ENCODE measurements at places on chromosomes 12 and 14.

DNA sequence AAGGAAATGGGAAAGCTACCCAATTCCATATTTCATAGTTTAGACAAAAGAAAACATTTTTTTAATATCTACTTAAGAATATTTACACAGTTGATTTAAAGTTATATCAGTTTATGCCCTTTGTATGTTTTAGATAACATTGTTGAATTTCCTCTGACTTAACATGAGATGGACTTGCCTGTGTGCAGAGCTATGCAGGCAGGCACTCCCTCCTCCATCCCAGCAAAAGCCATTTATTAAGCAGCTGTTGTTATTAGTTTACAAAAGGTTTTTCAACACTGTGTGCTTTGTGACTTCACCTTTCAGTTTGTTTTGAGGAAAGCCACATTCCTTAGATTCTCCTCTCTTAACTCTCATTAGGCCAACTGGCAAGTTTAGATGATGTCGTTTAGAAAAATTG, 337.5 kb upstream of the PDE3A start:
- no peak for DNase-seq

- DNase-seq, result peak; percentile 4
Measured at GRCh38 chr12:94150240-94151121, 2.1 kb downstream of the PLXNC1 start.

GRCh38 chr14:61632401-61632800, 62.9 kb upstream of the HIF1A start:
- no peak for DNase-seq

DNA sequence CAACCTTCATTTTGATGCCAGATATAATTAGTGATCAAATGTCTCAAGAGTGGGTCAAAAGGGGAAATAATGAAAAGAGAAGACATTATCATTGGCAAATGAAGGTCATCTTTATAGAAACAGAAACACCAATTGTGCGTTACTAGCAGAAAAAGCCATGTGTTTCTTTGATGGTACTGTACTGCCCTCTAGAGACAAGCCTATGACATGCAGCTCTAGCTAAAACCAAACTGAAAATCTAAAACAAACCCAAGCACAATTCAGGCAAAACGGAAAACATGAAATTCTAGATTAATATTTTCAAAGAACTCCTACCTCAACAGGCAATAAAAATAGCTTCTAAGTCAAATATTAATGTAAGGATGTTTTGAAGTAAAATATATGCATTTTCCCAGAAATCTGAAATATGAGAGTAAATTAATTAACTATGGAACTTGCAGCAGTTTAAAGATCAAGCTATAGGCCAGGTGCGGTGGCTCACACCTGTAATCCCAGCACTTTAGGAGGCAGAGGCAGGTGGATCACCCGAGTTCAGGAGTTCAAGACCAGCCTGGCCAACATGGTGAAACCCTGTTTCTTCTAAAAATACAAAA, 115.4 kb downstream of the KLHL28 start:
- DNase-seq, result peak; percentile 30

- DNase-seq, result no peak
Measured at GRCh38 chr14:64126548-64126947, 167.6 kb downstream of the ESR2 start.

DNA sequence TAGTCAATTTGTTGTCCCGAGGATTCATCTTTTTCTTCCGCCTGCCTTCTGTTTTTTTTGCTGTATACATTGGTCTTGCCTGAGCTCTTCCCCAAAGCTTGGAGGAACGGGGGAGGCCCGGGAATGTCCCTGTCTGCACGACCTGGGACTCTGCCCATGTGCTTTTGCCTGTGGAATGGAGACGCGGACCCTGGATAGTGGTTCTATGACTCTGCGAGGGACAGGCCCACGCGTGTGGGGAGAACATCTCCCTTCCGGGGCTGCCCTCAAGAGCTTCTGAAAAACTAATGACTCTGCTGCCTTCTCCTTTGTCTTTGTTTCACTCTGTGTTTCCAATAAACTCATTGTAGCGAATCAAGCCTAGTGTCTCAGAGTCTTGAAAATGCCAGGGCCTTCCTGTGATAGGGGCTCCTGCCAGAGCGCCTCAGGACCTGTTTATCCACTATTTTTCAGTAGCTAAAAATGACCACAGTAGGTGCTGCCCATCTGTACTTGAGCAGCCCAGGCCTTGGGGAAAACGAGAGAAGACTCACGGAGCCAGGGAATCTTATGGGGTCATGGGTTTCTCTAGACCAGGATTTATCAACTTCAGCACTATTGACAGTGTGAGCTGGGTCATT, 12.3 kb downstream of the KRT83 start:
- no peak for DNase-seq

- DNase-seq, result peak; percentile 54
Measured at GRCh38 chr12:132356691-132357622, 27.6 kb upstream of the GALNT9 start.

GRCh38 chr12:107568718-107569117, 116.9 kb upstream of the PWP1 start:
- no peak for DNase-seq

DNA sequence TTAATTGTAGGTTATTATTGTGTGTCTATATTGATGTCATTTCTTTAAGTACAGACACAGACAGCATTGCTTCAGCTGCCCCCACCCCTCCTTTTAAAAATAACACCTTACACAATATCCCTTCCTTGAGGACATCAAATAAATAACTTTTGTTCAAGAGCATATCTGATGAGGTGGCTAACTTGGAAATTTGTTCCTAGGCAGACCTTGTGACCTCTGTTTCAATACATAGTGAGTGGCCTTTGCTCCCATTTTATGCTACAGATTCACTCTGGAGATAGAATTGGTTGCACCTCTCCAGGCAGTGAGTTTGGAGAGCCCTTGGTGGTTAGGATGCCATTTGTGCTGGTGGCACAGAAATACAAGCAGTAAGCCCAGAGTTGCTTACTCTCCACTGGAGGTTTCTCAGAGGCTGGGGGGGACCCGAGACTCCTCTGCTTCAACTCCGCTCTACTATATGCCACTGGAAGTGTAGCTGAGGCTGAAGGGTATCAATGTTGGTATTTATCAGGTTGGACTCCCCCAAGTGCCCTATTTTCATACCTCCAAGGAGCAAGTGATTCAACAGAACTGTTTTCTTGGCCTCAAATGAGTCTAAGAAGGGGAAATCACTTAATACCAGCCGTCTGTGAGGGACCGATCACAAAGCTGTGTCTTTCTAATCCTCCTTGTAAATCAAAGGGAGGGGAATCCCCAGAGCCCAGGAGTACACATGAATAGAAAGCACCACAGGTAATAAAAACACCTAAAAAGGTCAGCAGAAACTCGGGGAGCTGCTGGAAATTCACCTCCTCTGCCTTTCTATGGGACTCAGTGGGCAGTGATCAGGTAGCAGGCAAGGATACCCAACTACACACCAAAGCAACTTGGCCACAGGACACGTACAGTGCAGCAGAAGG, 463.1 kb downstream of the RAD51B start:
- no peak for DNase-seq

DNA sequence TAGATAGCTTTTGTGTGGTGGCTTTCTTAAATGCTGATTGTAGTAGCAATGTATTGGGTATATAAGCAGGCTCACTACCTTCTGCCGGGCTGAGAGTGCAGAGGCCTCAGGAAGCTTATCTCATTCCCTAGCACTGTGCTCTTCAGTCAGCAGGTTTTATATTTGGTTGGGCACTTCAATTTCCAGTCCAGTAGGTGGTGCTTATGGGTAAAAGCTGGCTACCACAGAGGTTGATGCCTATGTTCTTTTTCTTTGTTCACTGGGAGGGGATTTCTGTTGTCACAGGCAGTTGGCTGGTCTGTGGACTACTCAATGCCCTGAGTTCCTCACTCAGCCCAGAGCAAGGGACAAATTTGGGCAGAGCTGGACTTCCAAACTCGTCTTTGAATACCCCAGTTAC, 43.0 kb upstream of the GLIPR1 start:
- no peak for DNase-seq

- DNase-seq, result no peak
Measured at GRCh38 chr12:5784462-5785130, 160.5 kb downstream of the ANO2 start.

- DNase-seq, result no peak
Measured at GRCh38 chr12:17511369-17511768, 578.6 kb downstream of the RERGL start.

DNA sequence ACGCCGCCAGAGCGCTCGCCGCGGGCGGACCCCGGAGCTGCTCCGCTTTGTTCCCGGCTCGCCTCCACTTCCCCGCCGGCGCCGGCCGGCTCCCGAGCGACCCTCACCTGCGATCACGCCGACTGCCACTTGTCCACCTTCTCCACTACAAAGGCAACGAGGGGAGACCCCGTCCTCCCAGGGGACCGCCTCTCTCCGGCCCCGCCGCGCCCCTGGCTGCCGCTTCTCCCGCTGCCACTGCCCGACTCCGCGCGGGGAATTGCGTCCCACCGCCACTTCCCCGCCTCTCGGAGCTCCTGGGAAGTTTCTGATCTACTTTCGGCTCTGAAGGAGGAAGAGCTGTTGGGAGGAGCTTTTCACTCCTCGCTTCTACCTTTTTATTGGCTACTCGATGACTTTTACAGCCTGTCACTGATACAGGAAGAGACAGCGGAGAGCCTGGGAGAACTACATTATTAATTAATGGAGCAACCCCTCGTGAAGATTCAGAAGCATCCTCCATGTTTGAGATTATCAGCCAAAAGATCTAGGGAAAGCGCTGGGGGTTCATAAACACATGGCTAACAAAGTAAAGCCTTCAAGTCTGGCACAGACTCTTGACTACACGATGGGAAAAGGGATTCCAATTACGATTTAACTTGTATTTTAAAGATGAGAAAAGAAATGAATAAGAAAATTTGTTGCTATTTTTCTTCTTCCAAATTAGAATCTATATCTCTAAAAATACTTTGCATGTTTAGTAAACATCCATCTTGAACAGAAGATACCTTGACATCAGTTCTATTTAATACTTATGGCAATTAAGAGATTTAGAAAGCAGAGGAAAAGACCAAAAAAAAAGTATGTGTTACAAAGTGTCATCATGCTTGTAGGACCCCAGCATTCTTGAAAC, at the start of gene BAZ1A:
Gene BAZ1A (minus strand): TSS at position 330 of the 892 bp plus-strand sequence. CDS start 756 bp downstream, outside the sequence.
- DNase-seq, result peak; percentile 91

DNA sequence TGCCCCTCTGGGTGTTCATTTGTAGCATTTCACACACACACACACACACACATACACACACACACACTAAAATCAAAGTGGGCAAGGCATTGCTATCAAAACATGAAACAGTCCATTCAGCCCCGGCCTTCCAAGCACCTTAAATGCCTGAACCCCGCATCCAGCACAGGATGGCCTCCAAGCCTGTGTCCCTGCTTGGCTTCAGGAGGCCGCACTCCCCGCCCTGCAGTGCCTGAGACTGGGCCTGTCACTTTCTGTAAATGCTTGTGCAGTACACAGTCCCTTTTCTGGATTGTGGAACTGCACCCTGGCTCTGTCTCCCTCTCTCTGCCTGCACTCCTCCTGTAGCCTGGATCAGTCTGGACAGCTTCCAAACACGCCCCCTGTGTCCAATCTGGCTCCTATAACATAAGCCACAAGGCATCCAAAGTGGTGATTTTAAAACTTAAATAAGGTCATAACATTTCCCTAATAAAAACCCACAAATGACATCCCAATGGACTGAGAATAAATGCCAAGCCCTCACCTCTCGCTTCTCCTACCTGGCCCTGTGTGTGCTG, 972.2 kb upstream of the TMEM132C start:
- no peak for DNase-seq

- no peak for DNase-seq
Measured at GRCh38 chr12:68370006-68370590, 37.9 kb upstream of the MDM1 start.

- no peak for DNase-seq
Measured at GRCh38 chr14:76277586-76278130, 98.3 kb upstream of the ESRRB start.

- no peak for DNase-seq
Measured at GRCh38 chr14:86430853-86431252, 900.9 kb downstream of the FLRT2 start.

DNA sequence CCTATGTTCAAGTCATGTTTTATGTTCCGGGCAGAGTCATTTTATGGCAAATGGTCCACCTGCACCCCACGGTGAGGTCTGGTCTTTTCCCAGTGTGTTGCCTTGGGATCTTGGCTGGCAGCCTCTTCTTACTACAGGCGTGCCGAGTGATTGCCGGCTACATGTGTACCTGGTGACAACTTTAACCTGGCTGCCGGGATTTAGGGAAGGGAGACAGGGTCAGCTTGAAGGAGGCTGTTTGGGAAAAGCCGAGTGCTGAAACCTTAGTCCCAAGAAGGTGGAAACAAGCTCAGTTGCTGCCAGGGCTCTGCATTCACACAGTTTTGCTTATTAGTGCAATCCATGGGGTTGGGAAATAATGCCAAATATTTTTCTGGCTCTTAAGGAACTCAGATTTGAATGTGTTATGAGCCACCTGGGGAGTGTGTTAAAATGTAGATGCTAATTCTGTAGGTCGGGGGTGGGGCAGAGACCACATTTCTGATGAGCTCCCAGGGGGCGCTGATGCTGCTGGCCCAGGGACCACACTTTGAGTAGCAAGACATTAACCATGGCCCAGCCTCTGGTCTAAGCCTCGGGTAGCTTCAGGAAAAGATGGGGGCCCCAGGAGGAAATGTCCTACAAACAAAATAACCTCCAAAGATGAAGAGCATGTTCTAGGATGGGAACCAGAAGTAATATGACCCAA, 179.6 kb downstream of the TBX5 start:
- no peak for DNase-seq

GRCh38 chr12:39354955-39355354, 88.0 kb downstream of the KIF21A start:
- DNase-seq, result no peak

GRCh38 chr14:88554457-88555286, at the start of gene PTPN21:
Gene PTPN21 (minus strand): TSS chr14:88555007. CDS start chr14:88550417, 4,590 bp downstream.
- peak; percentile 81 for DNase-seq

Data from SW480 (cell line).